ENCODE measurements at places on chromosomes 7 and 10.

GRCh38 chr10:24272374-24272773 lies 63.4 kb downstream of the KIAA1217 start:
- DNase-seq: no peak

- DNase-seq: no peak
These were observed 113.4 kb downstream of the ABCC2 start for GRCh38 chr10:99895867-99896266.

DNA sequence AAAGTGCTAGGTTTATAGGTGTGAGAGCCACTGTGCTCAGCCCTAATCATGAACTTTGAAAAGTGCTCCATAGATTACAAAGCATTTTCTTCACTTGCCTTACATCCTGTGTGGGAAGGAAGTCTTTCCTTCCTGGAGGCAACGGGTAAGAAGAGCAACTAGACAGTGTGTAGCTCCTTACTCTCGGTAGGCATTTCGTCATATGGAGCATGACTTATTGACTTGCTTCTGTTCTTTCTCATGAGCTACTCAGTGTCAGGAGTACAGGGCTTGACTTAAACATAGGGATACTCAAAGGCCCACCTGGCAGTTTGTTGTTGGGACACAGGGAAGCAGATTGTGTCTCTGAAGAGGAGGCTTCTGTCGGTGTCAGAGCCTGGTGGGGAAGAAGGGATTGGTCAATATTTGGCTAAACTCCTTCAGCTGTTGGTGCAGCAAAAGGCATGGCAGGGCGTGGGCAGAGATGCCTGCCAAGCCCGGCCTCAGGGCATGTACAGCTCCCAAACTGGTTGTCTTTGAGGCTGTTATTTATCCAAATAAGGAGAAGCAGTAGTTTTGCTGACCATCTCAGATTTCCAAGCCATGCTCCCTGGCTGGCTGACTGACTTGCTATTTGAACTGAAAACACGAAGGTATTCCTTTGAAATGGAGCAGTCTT lies 248.9 kb downstream of the KIAA1217 start:
- no peak for DNase-seq

DNA sequence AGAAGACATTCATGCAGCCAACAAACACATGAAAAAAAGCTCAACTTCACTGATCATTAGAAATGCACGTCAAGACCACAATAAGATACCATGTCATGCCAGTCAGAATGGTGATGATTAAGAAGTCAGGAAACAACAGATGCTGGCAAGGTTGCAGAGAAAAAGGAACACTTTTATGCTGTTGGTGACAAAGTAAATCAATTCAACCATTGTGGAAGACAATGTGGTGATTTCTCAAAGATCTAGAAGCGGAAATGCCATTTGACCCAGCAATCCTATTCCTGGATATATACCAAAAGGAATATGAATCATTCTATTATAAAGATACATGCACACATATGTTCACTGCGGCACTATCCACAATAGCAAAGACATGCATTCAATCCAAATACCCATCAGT lies 77.6 kb downstream of the C10orf90 start:
- DNase-seq: no peak

DNA sequence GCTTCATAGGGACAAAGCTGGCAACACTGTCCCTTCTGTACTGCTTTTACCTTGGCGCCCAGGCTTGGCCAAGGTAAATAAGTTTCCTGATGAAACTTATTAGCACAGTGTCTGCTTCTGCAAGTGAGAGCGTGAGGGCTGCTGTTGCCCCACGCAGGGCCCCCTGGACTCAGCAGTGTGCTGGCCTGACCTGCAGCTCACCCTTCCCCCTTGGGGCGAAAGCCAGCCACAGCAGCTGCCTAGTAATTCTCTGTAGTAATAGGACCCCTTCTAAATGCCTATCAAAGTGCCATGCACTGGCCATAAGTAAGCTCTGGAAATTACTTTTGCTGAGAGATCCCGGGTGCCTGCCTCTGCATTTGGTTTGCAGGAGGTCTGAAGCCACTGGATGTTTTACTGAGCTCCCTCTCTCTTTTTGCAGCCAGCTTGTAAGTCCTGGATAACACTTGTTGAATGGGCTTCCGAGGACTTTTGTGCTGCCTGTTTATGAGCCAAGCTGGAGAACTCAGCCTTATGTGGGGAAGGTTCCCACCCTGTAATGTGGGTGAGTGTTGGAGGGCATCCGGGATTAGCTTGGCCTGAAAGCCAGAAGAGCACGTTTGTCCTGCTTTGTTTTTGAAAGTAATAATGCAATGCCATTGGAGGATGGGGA lies 293.9 kb downstream of the C7orf25 start:
- no peak for DNase-seq

- no peak for DNase-seq
These were observed 59.5 kb upstream of the PRKG1 start for GRCh38 chr10:51014680-51015389.

GRCh38 chr10:3623746-3624145 lies 161.3 kb downstream of the KLF6 start:
- peak; percentile 86 for DNase-seq

DNA sequence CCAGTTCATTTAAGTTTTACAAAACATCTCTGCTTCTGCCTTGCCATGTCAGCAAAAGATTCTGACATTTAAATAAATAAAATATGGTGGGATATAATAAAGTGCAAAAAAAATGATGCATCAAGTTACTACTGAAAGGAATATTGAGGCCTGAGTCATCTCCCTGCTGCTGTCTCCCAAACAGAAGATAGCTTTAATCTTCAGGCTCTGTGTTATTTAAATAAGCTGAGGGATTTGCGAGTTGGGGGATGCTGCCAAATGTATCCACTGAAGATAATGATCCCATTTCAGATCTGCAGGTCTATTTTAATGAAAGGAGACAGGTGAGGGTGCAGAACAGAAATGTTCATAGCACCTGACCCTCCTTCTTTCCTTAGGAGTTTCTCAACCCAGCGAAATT lies 720.8 kb downstream of the AUTS2 start:
- no peak for DNase-seq

DNA sequence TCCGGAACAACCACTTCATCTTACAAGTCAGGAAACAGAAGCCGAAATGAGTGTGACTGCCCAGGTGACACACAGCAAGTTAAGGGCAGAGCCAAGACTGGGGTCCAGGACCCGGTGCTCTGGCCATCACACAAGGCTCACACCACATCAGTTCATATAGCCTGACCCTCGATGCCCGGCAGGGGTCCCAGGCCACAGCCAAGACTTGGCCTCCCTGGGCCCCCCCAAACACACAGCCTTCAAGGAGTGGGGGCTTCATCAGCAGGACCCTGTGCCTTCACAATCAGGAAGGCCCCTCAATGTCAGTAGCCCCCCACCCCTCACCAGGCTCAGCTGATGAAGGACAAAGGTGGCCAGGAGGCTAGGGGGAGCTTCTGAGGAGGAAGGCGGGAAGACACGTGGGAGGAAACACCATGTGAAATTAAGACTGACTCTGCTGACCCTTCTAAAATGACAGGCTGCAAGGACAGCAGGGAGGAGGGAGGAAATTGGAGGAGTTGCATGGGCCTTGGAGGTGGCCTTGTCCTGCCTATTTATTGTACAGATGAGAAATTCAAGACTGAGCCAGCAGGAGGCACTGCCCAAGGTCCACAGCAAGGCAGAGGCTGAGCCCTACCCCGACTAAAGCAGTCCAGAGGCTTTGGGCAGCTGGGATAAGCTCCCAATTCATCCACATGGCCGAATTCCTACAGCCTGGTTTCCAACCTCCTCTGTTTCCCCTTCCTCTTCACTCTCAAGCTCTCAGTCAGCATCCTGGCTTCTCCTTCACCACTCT lies 216.1 kb upstream of the ZMIZ1 start:
- DNase-seq: no peak

- DNase-seq: no peak
These were observed 64.9 kb upstream of the GPR22 start for GRCh38 chr7:107404740-107405537.
